Activated CD4-positive, alpha-beta T cell treated with anti-CD3 and anti-CD28 coated beads for 36 hours (primary cell): ENCODE measurements at places on chromosomes 12 and 14. TPM values are rescaled to one million over a fixed set of nuclear protein-coding genes. Genes with fewer than 3 reads are reported as not detected.
A peak's percentile ranks its signal among the peaks of the same experiment; 100 is the strongest.

Gene SNW1
- total RNA-seq = 134 TPM

Gene KRT75
- total RNA-seq = not detected

DNA sequence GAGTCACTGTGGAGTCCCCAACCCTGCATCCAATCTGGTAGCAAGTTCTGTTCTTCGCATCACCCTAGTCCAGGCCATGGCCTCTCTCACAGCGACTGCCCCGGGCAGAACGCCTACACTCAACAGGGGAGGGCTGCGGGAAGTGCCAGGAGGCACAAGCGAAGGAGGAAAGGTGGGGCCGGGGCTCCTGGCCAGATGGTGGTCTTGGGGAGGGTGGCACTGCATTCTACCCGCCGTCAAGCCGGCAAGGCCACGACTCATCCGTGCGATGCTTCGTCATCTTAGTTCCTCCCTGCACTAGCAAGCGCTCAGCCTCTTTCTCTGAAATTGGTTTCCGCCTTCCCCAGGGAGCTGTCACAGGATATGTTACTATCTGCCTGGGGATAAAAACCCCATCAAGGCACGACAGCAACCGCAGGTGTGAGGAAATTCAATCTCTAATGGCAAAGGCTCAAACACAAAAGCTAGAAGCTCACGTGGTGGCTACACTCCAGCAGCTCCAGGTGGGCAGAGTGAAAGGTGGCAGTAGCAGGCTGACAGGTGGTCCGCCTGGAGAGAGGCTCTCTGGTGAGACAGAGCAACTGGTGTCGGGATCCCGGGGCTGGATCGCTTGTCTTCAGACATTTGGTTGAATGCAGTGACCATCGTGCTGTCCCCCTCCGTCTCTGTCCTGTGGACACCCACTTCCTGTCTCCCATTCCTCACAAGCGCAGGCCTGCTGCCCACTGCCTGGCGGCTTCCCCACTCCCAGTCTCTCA lies 34.1 kb downstream of the ACADS start:
- no peaks in the 10 kb centered on the region for H3K27me3 ChIP-seq
- peaks cover 19% of the 10 kb centered on the region for H3K4me1 ChIP-seq
- H3K36me3 ChIP-seq = peaks cover 14% of the 10 kb centered on the region
- peak overlapping the region; percentile 63 for H3K27ac ChIP-seq
- H3K4me3 ChIP-seq = no peak overlapping the region
- no peak for DNase-seq

- no peak overlapping the region for H3K4me3 ChIP-seq
- H3K4me1 ChIP-seq = peaks cover 10% of the 10 kb centered on the region
- DNase-seq = no peak
- H3K27me3 ChIP-seq = no peaks in the 10 kb centered on the region
- H3K36me3 ChIP-seq = peaks cover 12% of the 10 kb centered on the region
Measured at GRCh38 chr12:121575952-121576625, 4.7 kb downstream of the KDM2B start.

DNA sequence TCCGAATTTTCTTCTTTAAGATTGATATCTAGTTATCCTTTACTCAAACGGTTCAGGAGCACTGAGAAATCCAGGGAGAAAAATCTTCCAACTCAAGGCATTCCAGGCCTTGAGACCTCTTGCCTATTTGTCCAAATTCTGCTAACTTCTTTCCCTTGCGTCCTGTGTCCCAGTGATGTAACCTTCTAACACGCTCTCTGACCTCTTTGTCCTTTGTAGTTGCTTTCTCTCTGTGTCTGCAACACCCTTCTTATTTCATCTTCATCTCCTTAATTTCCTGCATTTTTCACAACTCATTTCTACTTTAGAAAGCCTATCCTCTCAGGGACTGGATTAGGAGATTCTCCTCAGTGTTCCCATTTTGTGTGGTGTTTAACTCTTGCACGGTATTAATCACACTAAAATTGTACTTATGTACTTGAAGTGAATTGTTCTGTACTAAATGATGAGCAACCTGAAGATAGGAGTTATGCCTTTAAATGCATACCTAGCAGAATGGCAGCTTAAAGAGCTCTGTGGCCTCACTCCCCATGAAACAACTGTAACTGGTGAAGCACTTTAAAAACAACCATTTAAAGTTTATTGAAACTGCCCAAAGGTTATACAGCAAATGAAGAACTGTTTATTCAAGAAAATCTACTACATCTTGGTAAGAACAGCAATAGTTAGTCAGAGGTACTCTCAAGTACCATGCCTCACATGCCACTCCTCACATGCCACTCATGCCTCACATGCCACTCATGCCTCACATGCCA lies 7.4 kb upstream of the SNAPC1 start:
- H3K36me3 ChIP-seq = peaks cover 19% of the 10 kb centered on the region
- H3K4me1 ChIP-seq = peaks cover 14% of the 10 kb centered on the region
- H3K27me3 ChIP-seq = peaks cover 4% of the 10 kb centered on the region
- no peak overlapping the region for H3K27ac ChIP-seq
- DNase-seq = no peak
- H3K4me3 ChIP-seq = no peak overlapping the region

- H3K4me1 ChIP-seq = no peaks in the 10 kb centered on the region
- H3K4me3 ChIP-seq = no peak overlapping the region
- no peak overlapping the region for H3K27ac ChIP-seq
- no peaks in the 10 kb centered on the region for H3K27me3 ChIP-seq
Measured at GRCh38 chr12:91367234-91367849, 184.7 kb upstream of the DCN start.

DNA sequence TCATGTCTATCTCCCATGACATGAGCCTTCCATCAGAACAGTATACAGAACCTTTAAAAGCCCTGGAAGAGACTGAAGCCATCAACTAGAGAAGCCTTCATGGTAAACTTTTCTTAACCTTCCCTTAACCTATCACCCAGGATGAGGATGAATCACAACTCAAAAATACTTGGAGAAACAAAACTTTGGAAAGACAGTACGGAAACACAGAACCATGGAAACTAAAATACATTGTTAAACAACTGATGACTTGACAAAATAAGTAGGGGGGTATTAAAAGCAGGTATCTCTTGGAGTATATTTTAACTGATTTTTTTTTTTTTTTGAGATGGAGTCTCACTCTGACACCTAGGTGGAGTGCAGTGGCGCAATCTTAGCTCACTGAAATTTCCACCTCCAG lies 8.7 kb downstream of the TM7SF3 start:
- no peaks in the 10 kb centered on the region for H3K27me3 ChIP-seq
- H3K4me1 ChIP-seq = peaks cover 26% of the 10 kb centered on the region
- H3K4me3 ChIP-seq = no peak overlapping the region
- H3K27ac ChIP-seq = no peak overlapping the region
- DNase-seq = no peak
- peaks cover 8% of the 10 kb centered on the region for H3K36me3 ChIP-seq

GRCh38 chr14:56358851-56359614 lies 220.6 kb upstream of the TMEM260 start:
- H3K4me3 ChIP-seq = no peak overlapping the region
- DNase-seq = peak; percentile 51
- no peaks in the 10 kb centered on the region for H3K36me3 ChIP-seq
- H3K4me1 ChIP-seq = peaks cover 5% of the 10 kb centered on the region
- H3K27ac ChIP-seq = no peak overlapping the region

- no peak overlapping the region for H3K4me3 ChIP-seq
- H3K27ac ChIP-seq = no peak overlapping the region
- no peaks in the 10 kb centered on the region for H3K36me3 ChIP-seq
- no peak for DNase-seq
- H3K27me3 ChIP-seq = no peaks in the 10 kb centered on the region
- peaks cover 11% of the 10 kb centered on the region for H3K4me1 ChIP-seq
Measured at GRCh38 chr12:92224685-92225331, 79.2 kb upstream of the BTG1 start.

- no peaks in the 10 kb centered on the region for H3K4me1 ChIP-seq
- H3K36me3 ChIP-seq = no peaks in the 10 kb centered on the region
- no peak for DNase-seq
- H3K4me3 ChIP-seq = no peak overlapping the region
- no peaks in the 10 kb centered on the region for H3K27me3 ChIP-seq
Measured at GRCh38 chr12:81137801-81138200, 59.9 kb downstream of the ACSS3 start.

Gene GLI1
- 0.73 TPM for total RNA-seq

Gene MON2
- total RNA-seq = 26.9 TPM

DNA sequence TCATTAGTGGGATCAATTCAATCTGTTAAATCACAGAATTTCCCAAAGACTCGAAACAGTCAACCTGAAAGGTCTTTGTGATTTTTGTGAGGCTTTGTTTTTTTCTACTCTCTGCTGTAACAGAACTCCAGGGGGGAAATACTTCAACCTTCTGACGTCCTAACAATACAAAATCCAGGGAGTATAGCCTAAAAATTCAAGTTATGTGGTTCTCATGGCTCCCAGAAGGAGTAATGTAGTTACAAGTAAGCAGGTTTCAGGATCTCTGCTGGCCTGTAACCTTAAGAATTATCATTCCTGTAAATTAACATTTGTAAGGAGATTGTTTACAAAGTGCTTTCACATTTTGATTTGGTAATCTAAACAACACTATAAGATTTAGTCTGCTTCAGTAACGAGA lies 39.9 kb downstream of the VEZT start:
- H3K27me3 ChIP-seq = no peaks in the 10 kb centered on the region
- no peak overlapping the region for H3K4me3 ChIP-seq
- DNase-seq = no peak
- H3K36me3 ChIP-seq = peaks cover 36% of the 10 kb centered on the region

Gene NELL2
- 28.4 TPM for total RNA-seq

Gene CMA1
- not detected for total RNA-seq

GRCh38 chr12:47882781-47883546 lies 21.8 kb downstream of the VDR start:
- no peaks in the 10 kb centered on the region for H3K27me3 ChIP-seq
- peak overlapping the region; percentile 78 for H3K4me3 ChIP-seq
- DNase-seq = peak; percentile 70
- peak overlapping the region; percentile 97 for H3K27ac ChIP-seq

- peaks cover 11% of the 10 kb centered on the region for H3K36me3 ChIP-seq
- H3K27me3 ChIP-seq = no peaks in the 10 kb centered on the region
- H3K4me1 ChIP-seq = peaks cover 19% of the 10 kb centered on the region
- H3K4me3 ChIP-seq = no peak overlapping the region
Measured at GRCh38 chr12:108611884-108612415, 14.1 kb upstream of the TMEM119 start.

GRCh38 chr12:45561488-45561887 lies 168.0 kb upstream of the ARID2 start:
- no peaks in the 10 kb centered on the region for H3K27me3 ChIP-seq
- no peaks in the 10 kb centered on the region for H3K4me1 ChIP-seq
- H3K36me3 ChIP-seq = no peaks in the 10 kb centered on the region

Gene LTBP2
- 0.37 TPM for total RNA-seq

GRCh38 chr14:78005325-78005724 lies 164.8 kb upstream of the NRXN3 start:
- DNase-seq = no peak
- peaks cover 3% of the 10 kb centered on the region for H3K36me3 ChIP-seq
- no peak overlapping the region for H3K27ac ChIP-seq
- H3K27me3 ChIP-seq = peaks cover 14% of the 10 kb centered on the region
- H3K4me1 ChIP-seq = no peaks in the 10 kb centered on the region
- no peak overlapping the region for H3K4me3 ChIP-seq

Gene NFATC4
- total RNA-seq = 0.11 TPM

DNA sequence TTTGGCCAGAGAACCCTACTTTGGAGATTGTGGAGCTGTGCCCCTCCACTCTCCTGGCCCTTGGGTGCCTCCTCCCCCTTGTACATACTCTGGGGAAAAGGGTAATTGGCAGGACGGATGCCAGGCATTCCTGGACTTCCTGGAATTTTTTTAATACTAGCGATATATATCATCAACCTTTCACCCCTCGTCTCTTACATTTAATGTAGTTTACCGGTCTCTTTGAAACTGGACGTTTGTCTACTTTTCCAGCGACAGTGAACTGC lies 767 bp upstream of the CRY1 start:
- peaks cover 7% of the 10 kb centered on the region for H3K27me3 ChIP-seq
- no peak for DNase-seq
- no peak overlapping the region for H3K4me3 ChIP-seq
- H3K36me3 ChIP-seq = peaks cover 3% of the 10 kb centered on the region

- H3K27me3 ChIP-seq = no peaks in the 10 kb centered on the region
- peak; percentile 78 for DNase-seq
- H3K4me3 ChIP-seq = peak overlapping the region; percentile 97
- H3K27ac ChIP-seq = peak overlapping the region; percentile 99
Measured at GRCh38 chr12:14768823-14769405, 34.4 kb downstream of the WBP11 start.

DNA sequence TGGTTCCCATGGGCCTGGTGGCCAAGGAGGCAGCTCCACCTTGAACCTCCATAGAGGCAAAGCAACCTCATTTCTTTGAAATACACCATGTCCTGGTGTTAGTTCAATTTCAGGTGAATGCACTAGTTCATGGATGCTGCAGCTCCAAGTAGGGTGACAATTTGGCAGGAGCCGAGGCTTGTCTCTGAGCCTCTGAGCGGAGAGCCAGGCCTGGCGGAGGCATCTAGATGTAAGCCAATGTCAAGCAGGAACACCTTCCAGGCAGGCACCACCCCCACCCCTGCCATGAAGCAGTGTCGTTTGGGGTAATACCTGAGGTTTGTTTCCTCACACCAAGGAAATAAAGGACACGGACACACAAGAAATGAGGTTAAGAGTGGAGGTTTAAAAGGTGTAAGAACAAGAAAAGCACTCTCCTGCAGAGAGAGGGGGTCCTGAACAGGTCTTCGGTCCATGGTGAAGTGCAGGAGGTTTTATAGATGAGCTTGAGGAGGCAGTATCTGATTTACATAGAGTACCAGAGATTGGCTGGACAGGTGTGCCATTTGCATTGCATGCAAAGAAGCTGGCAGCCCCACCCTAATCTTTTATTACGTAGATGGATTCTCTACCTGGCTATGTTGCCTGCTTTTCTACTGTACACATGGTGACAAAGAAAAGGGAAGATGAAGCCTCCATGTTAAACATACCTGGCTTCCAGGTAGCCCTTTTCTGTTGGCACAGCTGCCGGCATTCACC lies 60.3 kb downstream of the RIN3 start:
- H3K36me3 ChIP-seq = peaks cover 2% of the 10 kb centered on the region
- H3K27ac ChIP-seq = no peak overlapping the region
- no peak for DNase-seq
- H3K4me3 ChIP-seq = no peak overlapping the region
- H3K4me1 ChIP-seq = peaks cover 41% of the 10 kb centered on the region

GRCh38 chr12:31773223-31773750 lies 44.5 kb upstream of the AMN1 start:
- H3K27ac ChIP-seq = no peak overlapping the region
- no peaks in the 10 kb centered on the region for H3K27me3 ChIP-seq
- peaks cover 13% of the 10 kb centered on the region for H3K4me1 ChIP-seq
- no peaks in the 10 kb centered on the region for H3K36me3 ChIP-seq

- no peaks in the 10 kb centered on the region for H3K4me1 ChIP-seq
- H3K27me3 ChIP-seq = no peaks in the 10 kb centered on the region
- peaks cover 32% of the 10 kb centered on the region for H3K36me3 ChIP-seq
- no peak overlapping the region for H3K4me3 ChIP-seq
- no peak overlapping the region for H3K27ac ChIP-seq
- no peak for DNase-seq
Measured at GRCh38 chr14:103576371-103577024, 13.7 kb downstream of the COA8 start.

Gene KLHL33
- 0.05 TPM for total RNA-seq

GRCh38 chr14:71163842-71164629 lies 256.8 kb downstream of the PCNX1 start:
- no peaks in the 10 kb centered on the region for H3K36me3 ChIP-seq
- H3K27me3 ChIP-seq = peaks cover 10% of the 10 kb centered on the region
- H3K27ac ChIP-seq = no peak overlapping the region
- DNase-seq = no peak
- H3K4me3 ChIP-seq = no peak overlapping the region

Gene SERPINA9
- total RNA-seq = not detected

Gene TMEM63C
- total RNA-seq = 1.1 TPM
